ENCODE measurements at places on chromosomes 11 and 22. TPM values are rescaled to one million over a fixed set of nuclear protein-coding genes. Genes with fewer than 3 reads are reported as not detected.

Gene ZBTB3
- total RNA-seq, result 10.7 TPM

Gene FAM168A
- 16.8 TPM for total RNA-seq

Gene RCOR2
- 8.6 TPM for total RNA-seq

Gene OR8G1
- total RNA-seq, result not detected

All from bronchus fibroblast of lung (primary cell).